Colonic mucosa (tissue), 4 donors: ENCODE measurements at places on chromosomes 13 and 19.
A peak's percentile ranks its signal among the peaks of the same experiment; 100 is the strongest.

- H3K4me3 ChIP-seq = no peak overlapping the region
- peaks cover 11% of the 10 kb centered on the region for H3K4me1 ChIP-seq
- no peaks in the 10 kb centered on the region for H3K27me3 ChIP-seq
- H3K36me3 ChIP-seq = peaks cover 30% of the 10 kb centered on the region
Measured at GRCh38 chr19:14410091-14411051, 8.8 kb downstream of the DDX39A start.

DNA sequence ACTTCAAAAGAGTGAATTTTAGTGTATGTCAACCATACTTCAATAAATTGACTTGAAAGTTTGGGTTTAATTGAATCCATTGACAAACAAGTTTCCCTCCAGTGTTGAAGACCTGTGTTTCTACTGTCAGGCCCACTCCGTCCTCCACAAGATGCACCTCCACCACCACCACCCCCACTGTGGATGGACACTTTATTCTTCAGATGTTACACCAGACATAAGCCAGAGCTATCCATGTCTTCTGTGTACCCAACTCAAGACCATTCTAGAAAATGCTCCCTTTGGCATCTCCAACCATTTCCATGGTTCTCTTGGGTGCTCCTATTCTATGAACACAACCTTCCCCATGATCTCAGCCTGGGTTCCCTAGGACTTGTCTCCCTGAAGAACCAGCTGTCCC lies 207.0 kb downstream of the COL4A1 start:
- no peaks in the 10 kb centered on the region for H3K36me3 ChIP-seq
- DNase-seq = no peak
- H3K27ac ChIP-seq = no peak overlapping the region

GRCh38 chr19:55431183-55431582 lies 11.9 kb downstream of the SHISA7 start:
- no peak overlapping the region for H3K27ac ChIP-seq
- no peaks in the 10 kb centered on the region for H3K4me1 ChIP-seq
- H3K4me3 ChIP-seq = no peak overlapping the region

GRCh38 chr13:44368062-44368591 lies 5.5 kb upstream of the SERP2 start:
- no peak for DNase-seq
- peak overlapping the region; percentile 88 for H3K27ac ChIP-seq
- peaks cover 6% of the 10 kb centered on the region for H3K4me1 ChIP-seq
- H3K27me3 ChIP-seq = no peaks in the 10 kb centered on the region
- no peak overlapping the region for H3K4me3 ChIP-seq

- H3K27ac ChIP-seq = no peak overlapping the region
- H3K36me3 ChIP-seq = no peaks in the 10 kb centered on the region
- H3K4me1 ChIP-seq = no peaks in the 10 kb centered on the region
- DNase-seq = no peak
- no peaks in the 10 kb centered on the region for H3K27me3 ChIP-seq
- no peak overlapping the region for H3K4me3 ChIP-seq
Measured at GRCh38 chr13:62337109-62337880, 921.6 kb upstream of the PCDH20 start.

- no peak overlapping the region for H3K4me3 ChIP-seq
- no peak for DNase-seq
- H3K4me1 ChIP-seq = peaks cover 5% of the 10 kb centered on the region
- no peaks in the 10 kb centered on the region for H3K27me3 ChIP-seq
- H3K36me3 ChIP-seq = peaks cover 5% of the 10 kb centered on the region
Measured at GRCh38 chr19:538641-539428, 5.0 kb upstream of the GZMM start.

DNA sequence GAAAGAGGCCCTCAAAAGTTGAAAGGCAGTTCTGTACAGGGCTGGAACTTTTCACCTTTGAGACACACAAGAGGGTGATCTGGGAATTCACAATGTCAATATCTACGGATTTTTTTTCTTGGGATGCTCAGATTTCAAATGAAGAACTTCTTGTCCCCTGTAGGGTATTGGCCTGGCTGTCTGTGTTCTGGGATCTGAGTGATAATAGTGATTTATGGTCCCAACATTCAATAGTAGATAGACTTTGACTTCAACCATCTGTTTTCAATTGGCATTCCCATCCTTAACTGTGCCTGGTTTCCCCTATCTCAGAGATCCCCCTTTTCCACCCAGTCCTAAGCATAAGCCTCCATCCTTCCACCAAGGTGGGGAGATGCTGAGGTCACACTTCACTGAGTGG lies 274.1 kb downstream of the COG6 start:
- no peak for DNase-seq
- no peaks in the 10 kb centered on the region for H3K36me3 ChIP-seq
- no peaks in the 10 kb centered on the region for H3K27me3 ChIP-seq
- H3K4me3 ChIP-seq = no peak overlapping the region
- no peak overlapping the region for H3K27ac ChIP-seq

- H3K4me1 ChIP-seq = no peaks in the 10 kb centered on the region
- H3K27me3 ChIP-seq = no peaks in the 10 kb centered on the region
- no peaks in the 10 kb centered on the region for H3K36me3 ChIP-seq
- no peak overlapping the region for H3K4me3 ChIP-seq
- H3K27ac ChIP-seq = no peak overlapping the region
- DNase-seq = no peak
Measured at GRCh38 chr13:109288151-109288709, 498.2 kb downstream of the IRS2 start.

- DNase-seq = no peak
- no peaks in the 10 kb centered on the region for H3K4me1 ChIP-seq
- no peak overlapping the region for H3K4me3 ChIP-seq
- no peaks in the 10 kb centered on the region for H3K27me3 ChIP-seq
Measured at GRCh38 chr13:29713839-29714238, 118.4 kb upstream of the SLC7A1 start.

DNA sequence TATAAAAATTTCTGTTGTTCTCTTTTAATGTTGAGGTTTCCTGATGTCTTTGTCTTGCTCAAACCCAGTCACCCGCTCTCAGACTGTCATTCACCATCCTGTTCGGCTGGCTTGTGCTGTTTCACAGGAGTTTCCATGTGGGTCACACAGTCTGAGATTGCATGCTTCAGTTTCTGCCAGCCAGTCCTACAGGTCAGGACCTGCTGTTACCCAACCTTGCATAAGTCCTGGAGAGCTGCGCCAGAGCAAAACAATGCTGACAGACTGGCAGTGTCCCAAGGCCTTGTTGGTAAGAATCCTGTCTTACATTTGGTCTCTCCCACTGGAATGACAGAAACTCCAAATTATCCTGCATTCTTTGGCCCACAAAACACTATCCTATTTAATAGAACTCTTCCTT lies 340.0 kb upstream of the SLITRK5 start:
- no peaks in the 10 kb centered on the region for H3K27me3 ChIP-seq
- no peak for DNase-seq
- no peaks in the 10 kb centered on the region for H3K36me3 ChIP-seq
- H3K4me3 ChIP-seq = no peak overlapping the region
- no peak overlapping the region for H3K27ac ChIP-seq

GRCh38 chr13:43080199-43080598 lies 56.8 kb downstream of the DNAJC15 start:
- no peak for DNase-seq
- no peak overlapping the region for H3K4me3 ChIP-seq
- no peak overlapping the region for H3K27ac ChIP-seq

GRCh38 chr19:49200238-49200862 lies 42.8 kb downstream of the TRPM4 start:
- H3K27me3 ChIP-seq = no peaks in the 10 kb centered on the region
- peak overlapping the region; percentile 19 for H3K27ac ChIP-seq
- peak; percentile 63 for DNase-seq
- H3K4me3 ChIP-seq = no peak overlapping the region
- H3K4me1 ChIP-seq = peaks cover 15% of the 10 kb centered on the region

DNA sequence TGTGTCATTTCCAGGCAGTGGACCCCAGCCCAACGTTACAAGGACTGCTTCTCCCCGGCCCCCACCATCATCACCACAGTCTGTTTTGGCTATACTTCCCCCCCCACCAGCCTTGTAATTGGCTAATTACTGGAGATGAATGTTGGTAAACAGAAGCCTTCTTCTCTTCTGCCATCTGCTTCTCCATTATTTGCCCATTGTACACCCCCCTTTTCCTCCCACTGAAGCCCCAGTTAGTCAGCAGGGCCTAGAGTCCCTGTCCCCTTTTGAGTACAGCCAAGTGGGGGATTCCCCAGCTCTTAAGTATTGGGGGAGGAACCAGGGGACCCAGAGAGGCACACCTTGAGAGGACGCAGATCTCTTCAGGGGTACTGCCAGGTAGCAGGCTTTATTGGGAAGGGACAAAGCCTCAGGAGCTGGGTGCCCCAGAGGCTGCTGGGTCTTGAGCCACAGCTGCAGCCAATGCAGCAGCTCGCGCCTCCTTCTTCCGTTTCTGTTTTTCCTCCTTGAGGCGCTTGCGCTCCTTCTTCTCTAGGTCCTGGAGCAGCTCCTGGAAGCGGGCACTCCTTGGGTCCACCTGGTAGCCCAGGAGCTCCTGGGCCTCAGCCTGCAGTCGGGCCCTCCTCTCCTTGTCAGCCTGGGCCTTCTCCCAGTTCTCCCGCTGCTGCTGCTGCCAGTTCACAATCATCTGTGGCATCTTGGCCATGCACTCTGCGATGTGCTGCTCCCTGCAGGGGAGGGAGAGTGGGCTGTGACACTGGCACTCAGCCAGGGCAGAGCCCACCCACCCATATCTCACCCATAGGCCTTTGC lies 3.0 kb downstream of the GADD45GIP1 start:
- H3K36me3 ChIP-seq = peaks cover 7% of the 10 kb centered on the region
- no peak overlapping the region for H3K4me3 ChIP-seq
- DNase-seq = no peak
- peaks cover 6% of the 10 kb centered on the region for H3K4me1 ChIP-seq
- H3K27ac ChIP-seq = peak overlapping the region; percentile 47

DNA sequence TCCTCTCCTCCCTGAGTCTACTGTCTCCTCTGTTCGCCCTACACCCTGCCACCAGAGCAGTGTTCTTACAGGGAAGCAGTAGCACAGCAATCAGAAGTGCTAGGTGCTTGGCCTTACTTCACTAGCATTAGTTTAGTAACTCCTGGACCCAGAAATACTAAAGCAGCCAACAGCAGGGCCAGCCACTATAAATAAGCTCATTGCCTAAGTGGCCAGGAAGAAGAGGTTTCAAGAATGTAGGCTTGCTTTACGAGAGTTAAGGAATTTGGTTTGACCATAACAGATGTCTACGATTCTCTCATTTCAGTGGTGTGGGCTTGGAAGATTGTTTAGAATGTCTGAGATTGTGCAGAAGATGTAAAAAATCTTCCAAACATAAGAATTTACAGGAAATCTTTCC lies 103.3 kb downstream of the ZAR1L start:
- no peaks in the 10 kb centered on the region for H3K36me3 ChIP-seq
- no peaks in the 10 kb centered on the region for H3K4me1 ChIP-seq
- no peaks in the 10 kb centered on the region for H3K27me3 ChIP-seq
- no peak overlapping the region for H3K27ac ChIP-seq
- no peak overlapping the region for H3K4me3 ChIP-seq

DNA sequence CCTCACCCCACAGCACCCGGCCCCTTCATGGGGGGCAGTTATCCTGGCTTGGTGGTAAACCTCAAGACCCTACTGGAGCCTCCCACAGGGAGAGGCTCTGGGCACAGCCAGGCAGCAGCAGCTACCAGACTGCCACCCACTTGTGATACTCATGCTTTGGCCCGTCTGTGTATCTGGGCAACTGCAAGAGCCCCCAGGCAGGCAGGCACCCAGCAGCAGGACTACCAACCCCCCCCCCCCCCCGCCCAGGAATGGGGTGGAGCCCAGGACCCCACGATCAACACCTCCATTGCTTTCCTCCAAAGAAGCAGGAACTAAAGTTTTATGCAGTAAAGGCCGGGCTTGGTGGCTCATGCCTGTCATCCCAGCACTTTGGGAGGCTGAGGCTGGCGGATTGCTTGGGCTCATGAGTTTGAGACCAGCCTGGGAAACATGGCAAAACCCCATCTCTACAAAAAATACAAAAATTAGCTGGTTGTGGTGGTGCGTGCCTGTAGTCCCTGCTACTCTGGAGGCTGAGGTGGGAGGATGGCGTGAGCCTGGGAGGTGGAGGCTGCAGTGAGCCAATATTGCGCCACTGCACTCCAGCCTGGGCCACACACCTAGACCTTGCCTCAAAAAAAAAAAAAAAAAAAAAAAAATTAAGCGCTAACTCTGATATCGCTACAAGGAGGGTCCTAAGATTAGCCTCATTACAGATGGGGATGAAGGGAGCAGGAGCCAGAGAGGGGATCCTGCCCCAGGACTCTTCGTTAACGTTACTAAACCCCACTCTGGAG lies 1.1 kb upstream of the LYL1 start:
- H3K27me3 ChIP-seq = no peaks in the 10 kb centered on the region
- no peaks in the 10 kb centered on the region for H3K36me3 ChIP-seq
- H3K4me1 ChIP-seq = peaks cover 14% of the 10 kb centered on the region
- DNase-seq = no peak
- peak overlapping the region; percentile 8 for H3K4me3 ChIP-seq

DNA sequence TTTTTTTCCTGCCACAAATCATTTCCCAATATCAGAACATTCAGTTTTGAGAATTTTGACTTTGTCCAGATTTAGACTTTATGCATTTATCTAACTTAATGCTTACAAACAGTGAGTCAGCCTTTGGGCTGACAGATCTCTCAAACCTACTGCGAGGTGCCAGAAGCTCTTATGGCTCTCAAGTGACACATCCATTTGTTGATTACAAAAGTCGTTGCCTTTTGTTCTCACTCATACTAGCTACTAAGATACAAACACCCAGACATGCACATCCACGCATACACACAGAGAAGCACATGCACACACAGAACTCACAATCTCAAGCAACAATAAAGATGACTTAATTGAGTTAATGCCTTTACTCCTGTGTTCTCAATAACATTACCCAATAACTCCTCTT lies 1147.5 kb downstream of the DIAPH3 start:
- H3K4me1 ChIP-seq = no peaks in the 10 kb centered on the region
- H3K36me3 ChIP-seq = no peaks in the 10 kb centered on the region
- no peak for DNase-seq

DNA sequence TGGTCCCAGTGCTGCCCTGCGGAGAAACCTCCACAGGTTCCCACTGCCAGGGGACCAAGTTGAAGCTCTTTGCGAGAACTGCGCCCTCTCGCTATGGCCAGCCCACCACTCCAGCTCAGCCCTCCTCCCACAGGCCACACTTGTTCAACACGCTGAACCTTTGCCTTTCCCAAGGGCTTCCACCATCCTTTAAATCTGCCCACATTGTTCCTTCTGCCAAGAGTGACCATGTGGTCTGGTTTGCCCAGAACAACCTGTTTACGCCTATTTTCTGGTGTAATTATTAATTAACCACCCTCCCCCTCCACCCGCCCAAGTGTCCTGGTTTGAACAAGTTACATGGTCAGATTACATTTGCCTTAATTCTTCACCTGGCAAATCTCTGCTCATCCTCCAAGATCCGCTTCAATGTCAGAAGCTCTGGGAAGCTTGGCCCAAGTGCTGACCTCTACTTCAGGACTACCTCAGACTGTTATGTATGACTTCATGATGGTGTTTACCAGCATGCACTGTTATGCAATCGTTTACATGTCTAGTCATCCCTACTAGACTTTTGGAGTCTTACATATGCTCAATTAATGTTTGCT lies 12.0 kb upstream of the USP12 start:
- no peak overlapping the region for H3K27ac ChIP-seq
- H3K36me3 ChIP-seq = no peaks in the 10 kb centered on the region
- DNase-seq = no peak
- no peaks in the 10 kb centered on the region for H3K4me1 ChIP-seq
- no peaks in the 10 kb centered on the region for H3K27me3 ChIP-seq
